ENCODE measurements at places on chromosomes 16 and 17.

DNA sequence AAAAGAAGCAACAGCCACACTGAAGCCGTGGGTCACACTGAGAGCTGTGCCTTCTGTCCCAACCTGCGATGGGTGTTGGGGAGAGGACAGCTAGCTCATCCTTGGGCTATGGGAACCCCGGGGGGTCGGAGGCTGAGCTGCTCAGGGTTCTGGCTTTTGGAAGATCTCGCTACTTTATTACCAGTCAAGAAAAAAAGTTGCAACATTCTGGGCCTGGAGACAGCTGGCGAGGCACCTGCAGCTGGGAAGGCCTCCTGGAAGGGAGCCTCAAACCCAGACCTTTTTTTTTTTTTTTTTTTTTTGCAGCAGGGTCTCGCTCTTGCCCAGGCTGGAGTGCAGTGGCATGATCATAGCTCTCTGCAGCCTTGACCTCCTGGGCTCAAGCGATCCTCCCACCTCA is 24.9 kb downstream of the TPSD1 start:
- DNase-seq: no peak

- DNase-seq: no peak
These were observed 8.9 kb downstream of the SHPK start for GRCh38 chr17:3626831-3627768.

DNA sequence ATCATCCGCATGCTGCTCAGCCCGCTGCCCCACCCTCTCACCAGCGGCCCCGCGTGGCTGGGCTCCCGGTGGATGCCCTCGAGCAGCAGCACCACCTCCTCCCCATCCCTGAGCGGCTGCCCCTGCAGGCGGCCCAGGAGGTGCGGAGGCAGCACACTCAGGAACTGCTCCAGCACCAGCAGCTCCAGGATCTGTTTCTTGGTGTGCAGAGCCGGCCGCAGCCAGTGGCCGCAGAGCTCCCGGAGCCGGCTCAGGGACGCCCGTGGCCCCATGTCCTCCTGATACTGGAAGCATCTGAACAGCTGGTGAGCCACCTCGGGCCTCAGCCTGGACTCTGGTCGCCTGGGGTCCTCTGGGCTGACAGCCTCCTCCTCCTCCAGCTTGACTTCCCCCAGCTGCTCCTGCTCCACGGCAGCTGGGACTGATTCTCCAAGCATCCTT is 6.6 kb downstream of the ZSCAN10 start:
- no peak for DNase-seq

- DNase-seq: no peak
These were observed 10.1 kb upstream of the TANGO6 start for GRCh38 chr16:68833251-68833650.

DNA sequence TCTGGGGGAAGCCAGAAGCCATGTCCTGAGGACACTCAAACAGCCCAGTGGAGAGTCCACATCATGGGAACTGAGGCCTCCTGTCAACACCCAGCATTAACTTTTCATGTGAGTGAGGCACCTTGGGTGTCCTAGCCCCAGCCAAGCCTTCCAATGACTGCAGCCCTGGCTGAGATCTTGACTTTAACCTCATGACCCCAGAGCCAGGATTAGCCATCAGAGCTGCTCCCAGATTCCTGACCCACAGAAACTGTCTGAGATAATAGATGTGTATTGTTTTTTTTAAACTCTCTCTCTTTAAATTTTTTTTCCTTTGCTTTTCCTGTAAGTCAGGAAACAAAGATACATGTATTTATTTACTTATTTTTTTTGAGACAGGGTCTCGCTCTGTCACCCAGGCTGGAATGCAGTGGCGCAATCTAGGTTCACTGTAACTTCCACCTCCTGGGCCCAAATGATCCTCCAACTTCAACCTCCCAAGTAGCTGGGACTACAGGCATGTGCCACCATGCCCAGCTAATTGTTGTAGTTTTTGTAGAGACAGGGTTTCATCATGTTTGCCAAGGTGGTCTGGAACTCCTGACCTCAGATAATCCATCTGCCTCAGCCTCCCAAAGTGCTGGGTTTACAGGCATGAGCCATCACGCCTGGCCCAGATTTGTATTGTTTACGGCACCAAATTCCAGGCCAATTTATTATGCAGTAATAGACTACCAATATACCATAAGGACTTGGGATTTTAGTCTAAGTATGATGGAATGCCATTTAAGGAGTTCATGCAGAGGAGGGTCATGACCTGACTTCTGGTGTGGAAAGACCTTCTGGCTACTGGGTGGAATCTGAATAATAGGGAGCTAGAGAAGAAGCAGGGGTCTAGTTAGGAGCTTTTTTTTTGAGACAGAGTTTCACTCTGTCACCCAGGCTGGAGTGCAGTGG is 14.0 kb upstream of the TMEM94 start:
- DNase-seq: no peak

DNA sequence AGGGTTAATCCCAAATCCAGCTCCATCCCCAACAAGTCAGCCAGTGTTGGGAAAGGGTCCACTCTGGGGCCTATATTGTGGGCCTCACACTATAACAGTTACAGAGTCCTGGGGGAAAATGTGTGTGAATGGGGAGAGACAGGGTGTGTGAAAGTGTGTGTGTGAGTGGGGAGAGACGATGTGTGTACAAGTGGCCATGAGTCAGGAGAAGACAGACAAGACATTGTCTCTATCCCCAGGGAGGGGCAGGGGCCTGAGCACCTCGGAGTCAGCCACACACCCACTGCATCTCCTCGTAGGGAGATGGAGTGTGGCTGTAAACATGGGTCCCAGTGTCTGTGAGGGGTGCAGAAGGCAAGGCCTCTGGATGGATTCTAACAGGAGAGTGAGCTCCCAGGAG is 2.9 kb downstream of the CRHR1 start:
- no peak for DNase-seq

GRCh38 chr17:71113347-71113746 is 944.0 kb downstream of the KCNJ2 start:
- no peak for DNase-seq

DNA sequence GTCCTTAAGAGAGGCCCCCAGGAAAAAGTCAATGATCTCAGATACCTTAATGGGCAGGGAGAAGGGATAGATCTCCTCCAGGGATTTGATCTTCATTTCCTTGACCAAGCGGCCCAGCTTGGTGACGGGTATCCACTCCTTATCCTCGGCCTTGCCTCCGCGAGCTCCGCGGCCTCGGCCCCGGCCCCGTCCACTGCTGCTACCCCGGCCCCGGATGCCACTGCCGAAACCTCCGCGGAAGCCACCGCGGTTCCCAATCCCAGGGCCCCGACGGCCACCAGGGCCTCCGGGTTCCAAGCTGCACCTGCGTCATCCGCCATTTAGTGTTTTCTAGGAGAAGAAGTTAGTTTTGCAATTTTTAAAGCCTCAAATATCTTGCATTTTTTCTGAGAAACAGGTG is 65.2 kb upstream of the KIF2B start:
- DNase-seq: no peak

DNA sequence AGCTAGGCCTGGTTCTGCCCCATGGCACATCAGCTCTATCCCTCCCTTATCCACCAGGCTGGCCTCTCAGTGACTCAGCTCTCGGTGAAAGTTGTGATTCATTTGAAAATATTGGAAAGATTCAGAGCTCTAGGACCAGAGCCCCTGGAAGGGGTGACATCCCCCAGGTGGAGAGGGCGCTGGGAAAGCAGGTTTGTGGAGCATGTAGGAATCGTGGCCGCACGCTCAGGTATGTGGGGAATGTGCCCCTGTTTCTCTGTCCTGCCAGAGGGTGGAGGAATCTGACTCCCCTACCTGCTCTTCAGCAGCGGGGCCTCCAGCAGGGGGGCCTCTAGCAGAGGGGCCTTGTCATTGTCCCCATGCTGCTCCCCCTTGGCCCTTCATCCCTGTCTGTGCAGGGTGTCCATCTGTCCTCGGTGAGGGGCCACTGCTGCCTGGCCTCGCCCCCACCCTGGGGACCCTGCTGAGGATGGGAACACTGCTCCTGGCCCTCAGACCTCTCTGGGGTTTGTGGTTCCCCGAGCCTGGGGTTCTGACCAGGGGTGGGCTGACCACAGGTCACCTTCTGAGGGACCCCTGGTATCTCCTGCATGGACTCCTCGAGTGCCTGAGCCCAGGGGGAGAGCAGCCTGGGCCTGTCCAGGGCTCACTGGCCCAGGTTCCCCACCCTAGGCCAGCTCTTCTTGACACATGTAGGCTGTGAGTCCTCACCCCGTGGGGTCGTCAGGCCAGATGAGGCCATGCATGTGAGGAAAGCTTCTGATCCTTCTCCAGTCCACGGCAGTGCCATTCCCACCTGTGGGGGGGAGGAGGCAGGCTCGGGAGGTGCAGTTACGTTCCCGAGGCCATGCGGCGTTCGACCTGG is 47.5 kb downstream of the NT5M start:
- no peak for DNase-seq

DNA sequence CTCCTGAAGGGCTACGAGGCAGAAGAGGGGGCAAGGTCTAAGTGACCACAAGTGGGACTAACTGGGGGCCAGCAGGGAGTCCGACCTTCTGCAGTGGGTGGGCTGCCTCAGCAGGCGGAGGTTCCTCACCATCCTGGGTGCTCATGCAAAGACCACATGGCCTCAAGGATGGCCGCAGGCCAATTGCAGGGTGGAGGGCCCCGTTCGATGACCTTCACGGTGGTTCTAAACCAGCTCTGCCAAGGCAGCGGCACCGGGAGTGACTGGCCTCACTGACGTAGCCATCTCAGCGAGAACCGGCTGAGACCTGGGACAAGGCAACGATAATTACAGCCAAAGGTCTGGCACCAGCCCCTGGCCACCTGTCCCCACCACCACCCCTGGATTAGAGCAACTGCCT is 5.7 kb downstream of the SMIM5 start:
- no peak for DNase-seq
